CD4-positive, alpha-beta T cell (primary cell): ENCODE measurements at places on chromosomes 16 and 17.

- no peak for DNase-seq
Observed at GRCh38 chr17:36602030-36602748, 806 bp downstream of the MRM1 start.

GRCh38 chr16:3952737-3953131, 72.2 kb upstream of the CREBBP start:
- DNase-seq: no peak

GRCh38 chr17:43846963-43847371, at the start of gene CD300LG:
Gene CD300LG, plus strand, starts transcription at chr17:43847176. Its CDS starts 41 bp downstream, at chr17:43847217.
- no peak for DNase-seq

- DNase-seq: no peak
Observed at GRCh38 chr16:54504372-54504771, 217.8 kb upstream of the IRX3 start.

DNA sequence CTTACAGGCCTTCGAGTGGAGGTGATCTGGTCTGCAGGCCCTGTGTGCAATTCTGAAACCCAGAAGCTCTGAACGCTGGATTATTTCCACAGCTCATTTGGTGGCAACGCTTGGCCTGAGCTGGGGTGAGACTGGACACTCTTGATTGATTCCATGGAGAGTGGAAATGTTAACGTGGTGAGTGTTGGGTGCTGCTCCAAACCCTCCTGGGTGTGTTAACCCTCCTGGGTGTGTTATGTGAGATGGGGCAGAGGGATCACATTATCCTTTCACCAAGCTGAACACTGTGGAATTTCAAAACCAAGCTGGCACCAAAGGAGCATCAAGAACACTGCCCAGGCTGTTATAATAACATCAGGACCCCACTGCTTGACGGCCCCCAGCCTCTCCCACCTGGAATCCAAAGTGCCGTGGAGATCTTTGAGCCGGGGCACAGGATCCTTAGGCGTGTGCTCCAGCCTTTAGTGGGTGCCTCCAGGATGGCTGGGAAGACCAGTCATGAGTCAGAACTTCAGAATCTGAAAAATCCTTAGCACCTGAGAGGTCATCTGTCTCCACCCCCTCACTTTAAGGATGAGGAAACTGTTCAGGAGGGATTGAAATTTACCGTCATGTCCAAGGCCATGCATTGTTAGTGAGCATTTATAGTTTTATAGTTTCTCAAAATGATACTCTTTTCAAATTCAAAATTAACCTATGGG, 75.0 kb downstream of the RPTOR start:
- no peak for DNase-seq

DNA sequence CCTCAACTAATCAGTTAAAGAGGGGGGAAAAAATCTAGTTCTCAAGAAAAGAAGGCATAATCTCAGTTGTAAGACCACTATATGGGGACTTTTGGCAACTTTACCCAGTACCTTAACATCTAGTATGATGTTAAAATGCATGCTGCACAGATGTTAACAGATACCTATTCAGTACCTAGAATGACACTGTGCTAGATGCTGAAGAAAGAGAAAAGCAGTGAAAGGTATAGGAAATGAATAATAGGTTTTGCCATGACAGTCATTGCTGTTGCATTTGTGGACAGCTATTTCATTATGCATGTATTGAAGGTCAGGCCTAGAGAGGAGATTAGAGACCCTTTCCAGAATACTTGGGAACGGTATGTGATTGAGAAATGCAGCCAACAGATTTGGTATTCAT, 34.5 kb downstream of the PIGL start:
- DNase-seq: no peak

DNA sequence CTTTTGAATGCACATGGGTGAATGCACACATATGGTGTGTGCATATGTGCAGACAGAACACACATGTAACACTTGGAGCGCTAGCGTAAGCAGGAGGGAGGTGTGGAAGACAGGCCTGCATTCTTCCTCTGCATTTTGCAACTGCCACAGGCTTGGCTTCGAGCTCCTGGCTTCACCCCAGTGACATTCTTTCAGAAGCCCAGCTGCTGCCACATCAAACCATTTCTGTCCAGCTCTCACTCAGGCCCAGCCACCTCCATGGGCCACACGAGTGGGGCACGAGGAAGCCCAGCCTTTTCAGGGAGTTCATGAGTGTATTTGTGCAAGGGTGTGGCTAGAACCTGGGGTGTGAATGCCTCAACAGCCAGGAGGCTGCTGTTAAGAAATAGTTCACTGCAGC, 18.8 kb downstream of the LGALS3BP start:
- no peak for DNase-seq

DNA sequence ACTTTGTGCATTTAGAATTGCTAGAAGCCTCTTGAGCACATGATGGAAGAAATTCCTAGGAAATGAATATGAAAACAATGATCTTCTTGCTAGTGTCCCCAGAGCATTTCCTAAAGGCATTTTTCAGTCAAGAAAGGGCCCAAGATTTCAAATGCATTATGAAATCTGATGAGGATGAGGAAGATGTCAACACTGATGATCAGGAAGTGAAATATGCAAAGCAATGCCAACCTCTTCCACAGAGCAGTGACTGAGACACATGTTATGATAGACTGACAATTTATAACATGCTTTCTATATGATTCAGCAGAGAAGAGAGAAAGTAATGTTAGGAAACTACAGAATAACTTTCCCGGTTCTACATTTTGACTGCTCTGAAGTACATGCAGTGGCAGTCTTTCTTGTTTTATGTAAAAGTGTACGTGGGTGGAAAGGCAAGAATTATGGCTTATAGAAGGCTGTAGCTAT, 859.1 kb upstream of the GOT2 start:
- no peak for DNase-seq

- DNase-seq: no peak
Observed at GRCh38 chr17:50575581-50576210, 15.2 kb downstream of the CACNA1G start.

DNA sequence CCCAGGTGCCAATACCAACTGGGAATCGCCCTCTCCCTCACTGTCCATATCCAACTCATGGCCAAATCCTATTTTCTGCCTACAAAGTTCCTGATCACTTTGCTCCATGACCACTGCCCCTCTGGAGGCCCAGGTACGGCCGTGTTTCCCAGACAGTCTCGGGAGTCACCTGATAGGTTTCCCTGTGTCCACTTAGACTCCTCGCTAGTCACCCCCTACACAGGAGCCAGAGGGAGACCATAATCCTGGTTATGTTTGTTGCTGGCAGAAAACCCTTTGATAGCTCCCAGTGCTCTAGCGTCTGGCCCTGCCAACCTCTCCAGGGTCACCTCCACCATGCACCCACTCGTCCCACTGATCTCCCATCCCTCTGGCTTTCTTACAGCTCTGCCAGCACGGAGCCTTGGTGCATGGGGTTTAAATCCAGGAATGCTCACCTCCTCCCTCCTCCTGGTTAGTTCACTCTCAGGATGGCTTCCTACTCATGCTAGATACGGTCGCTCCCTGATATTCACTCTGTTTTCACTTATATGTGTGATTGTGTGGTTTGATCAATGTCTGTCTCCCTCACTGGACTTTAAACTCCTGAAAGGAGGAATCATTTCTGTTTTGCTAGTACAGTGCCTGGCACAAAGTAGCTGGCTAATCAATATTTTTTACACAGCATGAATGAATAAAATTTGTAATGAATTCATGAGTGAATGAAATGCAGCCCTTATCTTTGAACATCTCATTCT, 7.5 kb upstream of the CALB2 start:
- DNase-seq: no peak

DNA sequence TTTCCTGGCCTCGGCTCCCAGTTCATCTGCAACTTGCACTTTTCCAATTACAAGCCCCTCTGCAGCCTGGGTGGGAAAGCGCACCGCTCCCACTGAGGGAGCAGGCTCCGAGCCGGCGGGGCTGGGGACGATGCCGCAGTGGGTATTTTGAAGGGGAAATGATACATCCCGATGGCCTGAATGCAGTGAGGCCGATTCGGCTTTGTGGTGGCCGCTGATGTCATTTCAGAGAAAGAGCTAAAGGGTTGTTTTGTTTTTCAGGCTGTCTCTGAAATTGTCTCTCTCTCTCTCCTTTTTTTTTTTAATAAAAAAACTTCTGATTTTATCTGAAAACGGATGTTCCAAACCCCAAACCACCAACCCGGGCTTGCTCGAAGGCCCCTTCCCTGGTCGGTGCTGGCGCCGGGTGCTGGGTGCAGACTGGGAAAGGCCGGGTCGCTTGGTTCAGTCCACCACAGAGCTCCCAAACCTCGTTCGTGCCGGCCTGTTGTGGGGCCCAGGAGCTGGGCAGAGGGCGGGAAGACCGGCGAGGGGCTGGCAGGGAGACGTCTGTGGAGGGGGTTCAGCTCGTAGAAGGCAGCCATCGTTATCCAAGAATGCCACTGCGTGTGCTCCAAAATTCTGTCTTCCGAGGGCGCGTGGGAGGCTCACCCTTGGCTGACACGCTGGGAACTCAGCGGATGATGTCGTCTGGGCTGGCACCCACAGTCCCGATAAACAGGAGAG, 102.8 kb downstream of the FOXL1 start:
- no peak for DNase-seq

GRCh38 chr16:1211451-1212268, 13.4 kb downstream of the TPSG1 start:
- no peak for DNase-seq

- no peak for DNase-seq
Observed at GRCh38 chr16:56332464-56333079, 92.8 kb downstream of the AMFR start.

DNA sequence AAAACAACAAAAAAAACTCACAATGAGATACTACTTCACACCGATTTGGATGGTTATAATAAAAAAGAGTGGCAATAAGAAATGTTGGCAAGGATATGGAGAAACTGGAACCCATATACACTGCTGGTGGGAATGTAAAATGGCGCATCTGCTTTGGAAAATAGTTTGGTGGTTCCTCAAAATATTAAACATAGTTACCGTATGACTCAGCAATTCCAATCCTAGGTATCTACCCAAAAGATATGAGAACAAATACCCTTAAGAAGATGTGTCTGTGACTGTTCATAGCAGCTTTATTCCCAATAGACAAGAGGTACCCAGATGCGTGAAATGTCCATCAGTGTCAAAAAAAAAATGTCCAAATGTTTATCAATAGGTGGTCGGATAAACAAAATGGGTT, 7.2 kb downstream of the CPPED1 start:
- no peak for DNase-seq

GRCh38 chr17:40705584-40705983, 2.0 kb upstream of the KRT24 start:
- no peak for DNase-seq

DNA sequence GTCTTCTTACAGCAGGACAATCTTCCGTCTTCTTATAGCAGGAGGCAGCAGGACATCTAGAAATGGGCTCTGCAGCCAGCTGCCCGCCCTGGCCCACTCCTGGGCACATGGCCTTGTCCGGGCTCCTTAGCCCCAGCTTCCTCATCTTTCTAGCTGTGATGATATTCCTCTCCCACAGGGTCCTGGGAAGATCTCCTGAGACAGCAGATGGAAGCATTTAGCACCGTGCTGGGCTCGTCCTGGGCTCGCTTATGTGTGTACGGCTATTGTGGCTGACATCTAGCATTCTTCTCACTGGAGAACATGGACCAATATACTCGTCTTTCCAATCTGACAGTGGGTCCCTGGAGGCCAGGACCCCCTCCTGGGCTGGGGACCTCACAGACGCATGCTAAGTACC, 48.5 kb downstream of the TIMM22 start:
- no peak for DNase-seq

- no peak for DNase-seq
Observed at GRCh38 chr17:30380643-30381339, 2.1 kb downstream of the CPD start.

- DNase-seq: no peak
Observed at GRCh38 chr17:47821031-47821423, 567 bp downstream of the OSBPL7 start.

- no peak for DNase-seq
Observed at GRCh38 chr16:67419502-67419901, 3.2 kb upstream of the ZDHHC1 start.

GRCh38 chr17:66369830-66370229, 67.4 kb downstream of the PRKCA start:
- DNase-seq: no peak

- DNase-seq: no peak
Observed at GRCh38 chr16:78571434-78571833, 472.0 kb downstream of the WWOX start.

- DNase-seq: no peak
Observed at GRCh38 chr17:74392848-74393247, 25.5 kb downstream of the GPR142 start.

DNA sequence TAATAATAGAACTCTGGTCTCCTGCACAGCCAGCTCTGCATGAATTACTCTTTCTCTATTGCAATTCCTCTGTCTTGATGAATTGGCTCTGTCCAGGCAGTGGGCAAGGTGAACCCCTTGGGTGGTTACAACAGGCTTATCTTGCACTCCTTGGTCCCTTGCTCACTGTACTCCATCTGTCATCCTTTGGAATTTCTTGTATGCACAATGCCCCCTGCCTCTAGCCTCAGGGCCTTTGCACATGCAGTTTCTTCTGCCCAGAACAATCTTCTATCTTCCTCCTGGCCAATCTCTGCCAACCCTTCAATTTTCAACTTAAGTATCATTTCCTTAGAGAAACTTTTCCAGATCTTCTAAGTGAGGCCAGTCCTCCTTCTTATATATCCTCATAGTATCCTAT, 114.7 kb upstream of the NLRP1 start:
- no peak for DNase-seq

- DNase-seq: no peak
Observed at GRCh38 chr17:61862105-61862574, 1.2 kb downstream of the BRIP1 start.

GRCh38 chr17:75487351-75488070, 27.8 kb downstream of the CASKIN2 start:
- DNase-seq: peak; percentile 34

DNA sequence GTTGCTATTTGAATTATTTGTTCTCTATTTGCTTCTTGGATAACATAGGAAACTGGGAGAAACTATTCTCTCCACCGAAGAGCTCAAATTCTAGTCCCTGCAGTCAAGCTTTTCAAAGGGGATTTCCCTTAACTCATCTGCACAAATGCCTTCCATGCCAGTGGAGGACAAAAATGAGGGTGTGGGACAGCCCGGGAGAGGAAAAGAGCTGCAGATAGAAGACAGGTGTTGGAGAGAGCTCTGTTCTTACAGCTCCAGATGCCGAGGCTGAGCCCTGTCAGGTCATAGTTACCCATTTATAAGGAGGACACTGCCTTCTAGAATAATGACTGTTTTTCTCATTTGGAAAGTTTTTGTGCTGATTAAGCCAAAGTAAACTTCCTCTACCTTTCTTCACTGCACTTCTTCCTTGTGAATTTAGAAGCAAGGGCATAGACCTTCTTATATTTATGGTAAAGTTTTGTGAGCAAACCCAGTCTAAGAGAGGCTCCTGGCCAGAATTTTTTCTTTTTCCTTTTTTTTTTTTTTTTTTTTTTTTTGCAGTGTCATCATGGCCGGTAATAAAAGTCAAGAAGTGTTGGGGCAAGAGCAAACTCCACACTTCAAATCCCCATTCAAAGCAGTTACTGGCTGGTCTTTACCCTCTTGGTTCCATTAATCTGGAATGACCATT, 177.2 kb downstream of the ABCC12 start:
- DNase-seq: no peak

- DNase-seq: no peak
Observed at GRCh38 chr17:19703106-19703827, 13.1 kb downstream of the SLC47A2 start.

- DNase-seq: no peak
Observed at GRCh38 chr16:1163567-1164055, 10.7 kb downstream of the CACNA1H start.

- DNase-seq: no peak
Observed at GRCh38 chr17:71777048-71777640, 343.7 kb upstream of the SOX9 start.

GRCh38 chr17:31533546-31534155, 142.2 kb downstream of the RAB11FIP4 start:
- DNase-seq: peak; percentile 29
